Activated CD8-positive, alpha-beta T cell treated with anti-CD3 and anti-CD28 coated beads for 36 hours (primary cell): ENCODE measurements at places on chromosomes 1 and 21. TPM values are rescaled to one million over a fixed set of nuclear protein-coding genes. Genes with fewer than 3 reads are reported as not detected.

- no peak overlapping the region for H3K27ac ChIP-seq
- H3K27me3 ChIP-seq: peaks cover 35% of the 10 kb centered on the region
- no peak overlapping the region for H3K4me3 ChIP-seq
- no peak for DNase-seq
Observed at GRCh38 chr21:8991088-8991907, 1530.1 kb upstream of the TPTE start.

GRCh38 chr1:218890451-218890850 lies 283.2 kb upstream of the LYPLAL1 start:
- H3K27ac ChIP-seq: no peak overlapping the region
- no peaks in the 10 kb centered on the region for H3K27me3 ChIP-seq
- no peak overlapping the region for H3K4me3 ChIP-seq
- no peaks in the 10 kb centered on the region for H3K36me3 ChIP-seq
- no peak for DNase-seq

DNA sequence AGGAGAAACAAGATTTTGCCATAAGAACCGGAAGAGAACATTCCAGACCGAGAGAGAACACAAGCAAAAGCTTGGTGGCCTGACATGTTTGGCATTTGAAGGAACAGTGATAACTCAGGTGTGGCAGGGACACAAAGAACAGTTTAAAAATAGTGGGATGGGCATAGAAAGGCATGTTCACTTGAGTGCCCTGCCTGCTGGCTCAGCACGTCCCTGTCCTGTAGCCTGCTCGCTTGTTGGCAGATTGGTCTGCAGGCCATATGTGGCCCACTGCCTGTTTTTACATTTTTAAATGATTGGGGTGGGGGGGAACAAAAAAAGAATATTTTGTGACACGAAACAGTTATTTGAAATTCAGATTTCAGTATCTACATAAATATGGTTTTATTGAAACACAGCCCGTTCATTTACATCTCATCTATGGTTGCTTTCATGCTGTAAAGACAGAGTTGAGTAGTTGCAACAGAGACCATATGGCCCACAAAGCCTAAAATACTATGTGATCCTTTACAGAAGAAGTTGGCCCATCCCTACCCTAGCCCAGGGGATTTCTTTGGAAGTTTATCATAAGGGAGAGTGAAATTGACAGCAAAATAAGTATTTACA lies 100.7 kb downstream of the RGL1 start:
- no peak overlapping the region for H3K4me3 ChIP-seq
- no peak overlapping the region for H3K27ac ChIP-seq
- no peaks in the 10 kb centered on the region for H3K27me3 ChIP-seq
- no peak for DNase-seq
- no peaks in the 10 kb centered on the region for H3K36me3 ChIP-seq

Gene EDARADD
- total RNA-seq: 1.7 TPM

DNA sequence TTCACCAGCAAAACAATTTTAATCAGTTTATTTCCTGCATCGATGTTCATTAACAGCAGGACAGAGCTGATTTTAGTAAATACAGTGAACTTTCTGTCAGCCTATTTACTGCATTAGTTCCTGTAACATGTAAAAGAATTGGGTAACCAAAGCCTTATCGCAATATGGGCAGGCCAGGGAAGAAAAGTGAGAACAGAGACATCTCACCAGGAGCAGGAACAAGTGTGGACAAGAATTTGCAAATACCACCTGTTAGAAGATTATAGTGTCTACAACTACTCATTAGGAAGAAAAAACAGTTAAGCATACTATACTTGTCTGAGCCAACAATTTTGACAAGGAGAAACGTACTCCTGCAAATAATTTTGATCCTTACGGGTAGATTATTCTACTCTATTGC lies 1293.9 kb downstream of the PLA2G4A start:
- no peaks in the 10 kb centered on the region for H3K27me3 ChIP-seq
- H3K4me1 ChIP-seq: no peaks in the 10 kb centered on the region
- H3K27ac ChIP-seq: no peak overlapping the region
- DNase-seq: no peak
- H3K4me3 ChIP-seq: no peak overlapping the region

Gene VASH2
- 0.25 TPM for total RNA-seq

- peak overlapping the region; percentile 64 for H3K27ac ChIP-seq
- peak overlapping the region; percentile 69 for H3K4me3 ChIP-seq
- H3K36me3 ChIP-seq: no peaks in the 10 kb centered on the region
- H3K27me3 ChIP-seq: peaks cover 10% of the 10 kb centered on the region
- DNase-seq: peak; percentile 74
Observed at GRCh38 chr1:9494936-9495758, 44.1 kb upstream of the SLC25A33 start.

DNA sequence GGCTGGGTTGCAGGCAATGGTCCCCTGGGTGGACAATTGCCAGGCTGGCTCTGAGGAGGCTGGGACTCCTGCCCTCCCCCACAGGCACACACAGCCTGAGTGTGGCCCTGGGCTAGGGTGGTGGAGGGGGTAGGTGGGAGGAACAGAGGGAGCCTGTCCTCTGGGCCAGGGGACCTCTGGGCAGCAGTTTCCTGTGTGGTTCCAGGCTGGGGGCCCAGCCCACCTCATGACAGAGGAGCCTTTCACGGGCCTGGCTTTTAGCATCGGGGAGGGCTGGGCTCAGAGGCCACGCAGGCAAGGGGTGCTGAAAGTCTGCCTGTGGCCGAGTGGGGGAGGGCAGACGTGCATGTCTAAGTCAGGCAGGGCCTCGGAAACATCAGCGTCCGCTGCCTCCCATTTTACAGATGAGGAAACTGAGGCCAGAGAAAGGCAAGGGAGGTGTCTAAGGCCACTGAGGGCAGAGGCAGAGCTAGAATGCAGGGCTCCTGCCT lies 7.0 kb downstream of the EXTL1 start:
- H3K27me3 ChIP-seq: no peaks in the 10 kb centered on the region
- H3K4me3 ChIP-seq: no peak overlapping the region
- H3K36me3 ChIP-seq: no peaks in the 10 kb centered on the region
- H3K4me1 ChIP-seq: peaks cover 3% of the 10 kb centered on the region
- no peak overlapping the region for H3K27ac ChIP-seq
- no peak for DNase-seq

DNA sequence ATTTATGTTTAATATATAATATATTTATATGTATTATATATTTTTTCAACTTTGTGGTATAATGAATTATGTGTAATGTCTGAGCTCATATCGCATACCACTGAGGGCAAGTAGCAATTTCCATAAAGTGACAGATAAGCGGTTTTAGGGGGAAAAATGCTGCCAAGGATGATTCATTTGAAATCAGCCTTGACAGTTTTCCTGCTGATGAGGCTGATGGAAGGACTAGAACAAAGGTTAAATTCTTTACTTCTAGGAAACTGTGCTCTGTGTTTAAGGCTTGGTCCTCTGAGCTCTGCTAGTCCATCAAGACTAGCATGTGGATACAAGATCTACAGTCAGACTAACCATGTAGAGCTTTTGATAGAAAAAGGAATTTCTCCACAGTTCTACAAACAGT lies 19.3 kb upstream of the DDAH1 start:
- no peaks in the 10 kb centered on the region for H3K4me1 ChIP-seq
- no peaks in the 10 kb centered on the region for H3K36me3 ChIP-seq
- no peak for DNase-seq
- peaks cover 11% of the 10 kb centered on the region for H3K27me3 ChIP-seq

DNA sequence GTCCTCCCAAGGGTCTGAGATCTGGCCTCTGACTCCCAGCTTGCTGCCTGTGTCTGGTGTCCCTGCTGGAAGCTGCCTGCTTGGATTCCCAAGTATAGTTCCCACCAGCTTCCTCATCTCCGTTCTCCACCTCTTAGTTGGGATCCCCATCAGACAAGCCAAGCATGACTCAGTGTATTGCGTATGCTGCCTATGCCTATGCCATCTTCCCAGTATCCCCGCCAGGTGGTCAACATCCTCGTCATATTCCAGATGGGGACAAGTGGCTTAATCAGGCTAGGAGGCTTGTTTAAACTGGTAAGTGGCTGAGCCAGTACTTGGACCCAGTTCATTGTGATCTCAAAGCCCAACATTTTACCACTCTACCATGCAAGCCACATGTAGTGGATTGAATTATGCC lies 204.4 kb downstream of the GRIK3 start:
- no peaks in the 10 kb centered on the region for H3K36me3 ChIP-seq
- no peak overlapping the region for H3K27ac ChIP-seq
- H3K4me3 ChIP-seq: no peak overlapping the region
- H3K4me1 ChIP-seq: no peaks in the 10 kb centered on the region
- DNase-seq: no peak

Gene CATSPERE
- total RNA-seq: 0.58 TPM

- H3K36me3 ChIP-seq: no peaks in the 10 kb centered on the region
- H3K27ac ChIP-seq: no peak overlapping the region
- H3K27me3 ChIP-seq: peaks cover 16% of the 10 kb centered on the region
- DNase-seq: no peak
Observed at GRCh38 chr1:116679091-116679827, 11.7 kb upstream of the IGSF3 start.
